Left hindlimb (tissue), 1 donor: ENCODE measurements at places on chromosomes 1 and 21.

DNA sequence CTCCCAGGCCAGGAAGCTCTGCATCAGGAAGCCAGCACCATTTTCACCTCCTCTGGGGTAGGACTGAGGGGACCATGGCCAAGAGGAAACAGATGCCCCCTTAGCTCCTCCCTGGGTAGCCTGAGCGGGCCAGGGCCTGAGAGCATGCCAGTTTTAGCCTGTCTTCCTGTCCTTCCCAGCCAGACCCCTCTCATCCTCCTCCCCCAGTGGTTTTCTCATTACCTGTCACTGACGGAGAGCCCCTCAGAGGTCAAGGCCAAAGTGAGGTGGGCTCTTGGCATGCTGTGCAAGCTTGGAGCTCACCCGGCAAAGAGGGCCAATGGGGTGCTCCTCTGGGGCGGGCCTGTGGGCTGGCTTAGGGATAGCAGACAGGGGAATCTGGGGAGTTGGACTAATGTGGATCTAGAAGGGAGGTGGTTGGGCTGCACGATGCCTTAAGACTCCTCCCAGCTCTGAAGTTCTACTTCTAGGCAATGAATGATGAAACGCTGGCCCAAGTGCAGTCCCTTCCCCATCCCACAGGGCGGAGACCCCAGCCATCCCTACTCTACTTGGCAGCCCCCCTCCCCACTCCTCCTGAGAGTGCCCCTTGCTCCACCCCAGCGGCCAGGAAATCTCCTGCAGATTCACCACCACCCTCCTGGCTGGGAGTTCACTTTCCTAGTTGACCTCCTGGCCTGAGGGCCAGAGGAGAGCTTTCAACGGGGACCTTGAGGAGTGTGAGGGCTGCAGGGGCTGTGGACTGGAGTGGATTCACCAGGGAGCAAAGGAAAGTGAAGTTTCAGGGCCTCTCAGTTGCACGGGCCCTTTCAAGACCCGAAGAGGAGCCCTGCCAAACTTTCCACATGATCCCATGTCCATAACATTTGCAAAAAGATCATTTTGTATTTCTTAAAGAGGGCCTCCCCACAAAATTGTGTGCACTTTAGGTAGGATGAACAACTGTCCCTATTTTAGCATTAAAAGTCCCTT is 9.4 kb upstream of the LMNA start:
- peak; percentile 80 for DNase-seq

- DNase-seq: no peak
These were observed 76.8 kb upstream of the DNAJC6 start for GRCh38 chr1:65232461-65232990.

GRCh38 chr1:226497991-226498639 is 50.4 kb upstream of the STUM start:
- DNase-seq: no peak

GRCh38 chr1:121458291-121459048 is 273.7 kb downstream of the SRGAP2C start:
- DNase-seq: no peak

GRCh38 chr1:84918726-84919336 is 25.8 kb upstream of the LPAR3 start:
- no peak for DNase-seq

DNA sequence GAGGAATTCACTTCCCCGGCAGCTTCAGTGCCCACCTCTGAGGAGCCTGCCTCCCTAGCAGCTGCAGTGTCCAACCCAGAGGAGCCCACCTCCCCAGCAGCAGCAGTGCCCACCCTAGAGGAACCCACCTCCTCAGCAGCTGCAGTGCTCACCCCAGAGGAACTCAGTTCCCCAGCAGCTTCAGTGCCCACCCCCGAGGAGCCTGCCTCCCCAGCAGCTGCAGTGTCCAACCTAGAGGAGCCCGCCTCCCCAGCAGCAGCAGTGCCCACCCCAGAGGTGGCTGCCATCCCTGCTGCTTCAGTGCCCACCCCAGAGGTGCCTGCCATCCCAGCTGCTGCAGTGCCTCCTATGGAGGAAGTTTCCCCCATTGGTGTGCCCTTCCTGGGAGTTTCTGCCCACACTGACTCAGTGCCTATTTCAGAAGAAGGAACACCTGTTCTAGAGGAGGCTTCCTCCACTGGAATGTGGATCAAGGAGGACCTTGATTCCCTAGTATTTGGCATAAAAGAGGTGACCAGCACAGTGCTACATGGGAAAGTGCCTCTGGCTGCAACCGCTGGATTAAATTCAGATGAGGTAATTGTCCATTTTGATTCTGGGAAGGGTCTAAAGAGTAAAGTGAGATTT is 77.4 kb upstream of the BMP8A start:
- DNase-seq: no peak

GRCh38 chr1:53913352-53914033 is 19.5 kb downstream of the DIO1 start:
- DNase-seq: no peak

DNA sequence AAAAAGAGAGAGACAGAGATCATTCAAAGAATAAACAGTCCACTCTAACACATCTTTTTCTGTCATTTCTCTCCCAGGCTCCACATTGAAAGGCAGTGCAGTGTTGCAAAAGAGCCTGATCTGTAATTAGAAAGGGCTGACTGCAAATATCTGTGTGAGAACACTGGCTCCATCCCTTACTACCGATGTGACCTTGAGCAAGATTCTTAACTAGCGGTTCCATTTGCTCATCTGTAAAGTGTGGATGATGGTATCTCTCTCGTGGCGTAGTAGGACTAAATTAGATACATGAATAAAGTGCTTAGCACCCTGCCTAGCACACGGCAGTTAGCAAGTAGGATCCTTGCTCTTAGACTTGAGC is 26.9 kb upstream of the SLC44A3 start:
- no peak for DNase-seq

- DNase-seq: no peak
These were observed 65.1 kb downstream of the DDR2 start for GRCh38 chr1:162697140-162697895.

GRCh38 chr1:198558402-198558801 is 17.9 kb upstream of the ATP6V1G3 start:
- no peak for DNase-seq

DNA sequence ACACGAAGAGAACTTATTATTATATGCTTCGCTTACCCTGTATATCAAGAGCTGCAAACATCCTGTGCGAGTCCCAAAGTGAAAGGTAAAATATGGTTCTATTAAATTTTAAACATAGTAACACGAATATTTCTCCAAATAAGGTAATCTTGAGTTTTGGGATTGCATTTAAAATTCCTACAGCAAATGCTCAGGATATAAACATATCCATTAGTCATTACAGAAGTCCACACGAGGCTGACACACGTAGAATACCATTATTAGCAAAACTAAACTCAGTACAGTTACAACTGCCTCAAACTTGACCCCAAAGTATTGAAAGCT is 282 bp upstream of the LYPLAL1 start:
- no peak for DNase-seq

DNA sequence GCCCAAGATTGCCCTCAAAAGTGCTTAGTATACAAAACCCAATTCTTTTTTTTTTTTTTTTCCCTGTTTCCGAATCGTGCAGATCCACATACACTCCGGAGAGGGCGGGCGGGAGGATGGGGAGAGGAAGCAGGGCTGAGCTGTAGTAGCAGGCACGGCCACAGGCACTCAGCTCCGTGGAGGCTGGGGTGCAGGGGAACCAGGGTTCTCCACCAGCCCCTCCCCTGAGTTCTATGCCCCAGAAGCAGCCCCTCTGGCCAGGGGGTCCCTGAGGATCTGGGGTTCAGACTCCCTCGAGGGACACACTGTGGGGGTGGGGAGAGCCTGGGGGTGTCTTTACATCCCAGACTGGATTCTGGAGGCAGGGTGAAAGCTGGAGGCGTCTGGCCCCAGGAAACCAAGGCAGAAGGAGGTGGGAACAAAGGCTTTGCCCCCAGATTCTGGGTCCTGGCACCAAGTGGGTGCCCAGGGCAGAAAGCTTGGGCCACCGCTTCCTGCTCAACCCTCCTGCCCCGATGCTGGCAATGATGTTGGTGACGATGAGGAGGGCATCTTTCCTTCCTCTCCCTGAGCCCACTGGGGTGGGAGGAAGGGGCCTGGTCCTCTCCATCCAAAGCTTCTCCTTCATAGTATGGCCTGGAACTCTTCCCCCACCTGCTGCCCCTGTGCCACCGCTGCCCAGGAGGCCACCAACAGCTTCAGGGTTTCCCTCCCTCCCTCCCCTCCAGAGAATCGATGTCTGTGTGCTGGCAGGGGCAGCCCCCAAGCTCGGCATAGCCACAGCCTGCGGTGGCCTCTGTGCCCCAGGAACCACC is 106.4 kb upstream of the TARDBP start:
- no peak for DNase-seq

DNA sequence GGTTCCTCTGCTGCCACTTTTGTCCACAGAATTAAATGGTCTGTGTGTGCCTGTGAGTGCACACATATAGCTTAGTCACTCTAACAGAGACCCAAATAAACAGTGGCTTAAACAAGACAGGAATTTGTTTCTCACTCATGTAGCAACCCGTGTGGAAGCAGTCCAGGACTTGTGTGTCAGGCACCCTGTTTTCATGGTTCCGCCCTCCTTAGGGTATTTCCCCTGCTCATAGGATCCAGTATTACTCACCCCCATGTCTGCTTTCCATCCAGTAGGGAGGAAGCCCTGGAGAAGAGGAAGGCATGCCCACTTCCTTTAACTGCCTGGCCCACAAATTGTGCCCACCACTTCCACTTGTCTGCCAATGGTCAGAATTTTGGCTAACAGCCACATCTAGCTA is 41.3 kb upstream of the TACSTD2 start:
- no peak for DNase-seq

DNA sequence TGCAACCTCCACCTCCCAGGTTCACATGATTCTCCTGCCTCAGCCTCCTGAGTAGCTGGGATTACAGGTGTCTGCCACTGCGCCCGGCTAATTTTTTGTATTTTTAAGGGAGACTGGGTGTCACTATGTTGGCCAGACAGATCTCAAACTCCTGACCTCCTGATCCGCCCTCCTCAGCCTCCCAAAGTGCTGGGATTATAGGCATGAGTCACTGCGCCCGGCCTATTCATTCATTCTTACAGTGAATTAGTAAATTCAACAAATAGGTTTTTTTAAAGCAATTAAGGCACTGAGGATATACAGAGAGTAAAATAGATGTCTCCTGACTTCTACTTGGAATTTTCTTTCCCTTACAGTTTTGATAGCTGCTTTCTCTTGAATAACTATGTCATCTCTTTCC is 43.5 kb downstream of the CDC42 start:
- no peak for DNase-seq
